ENCODE measurements at places on chromosomes 3 and 15.

DNA sequence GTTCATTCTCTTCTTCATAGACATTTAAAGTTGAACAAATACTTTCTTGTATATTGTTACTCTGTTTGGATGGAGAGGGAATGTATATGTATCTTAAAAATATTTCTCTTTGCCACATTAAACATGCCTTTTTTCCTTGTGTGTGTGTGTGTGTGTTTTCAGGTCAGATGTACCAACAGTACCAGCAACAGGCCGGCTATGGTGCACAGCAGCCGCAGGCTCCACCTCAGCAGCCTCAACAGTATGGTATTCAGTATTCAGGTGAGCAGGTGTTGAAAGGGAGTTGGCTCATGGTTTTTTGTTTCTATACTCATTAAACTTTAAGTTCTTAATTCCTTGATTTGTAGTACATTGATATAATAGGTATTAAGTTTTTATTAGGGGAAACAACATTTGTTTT is 35.4 kb downstream of the TFG start:
- no peaks in the 10 kb centered on the region for H3K27me3 ChIP-seq
- DNase-seq = no peak
- H3K4me3 ChIP-seq = no peak overlapping the region
- no peak overlapping the region for H3K27ac ChIP-seq
- H3K36me3 ChIP-seq = peaks cover 33% of the 10 kb centered on the region
- H3K4me1 ChIP-seq = no peaks in the 10 kb centered on the region

DNA sequence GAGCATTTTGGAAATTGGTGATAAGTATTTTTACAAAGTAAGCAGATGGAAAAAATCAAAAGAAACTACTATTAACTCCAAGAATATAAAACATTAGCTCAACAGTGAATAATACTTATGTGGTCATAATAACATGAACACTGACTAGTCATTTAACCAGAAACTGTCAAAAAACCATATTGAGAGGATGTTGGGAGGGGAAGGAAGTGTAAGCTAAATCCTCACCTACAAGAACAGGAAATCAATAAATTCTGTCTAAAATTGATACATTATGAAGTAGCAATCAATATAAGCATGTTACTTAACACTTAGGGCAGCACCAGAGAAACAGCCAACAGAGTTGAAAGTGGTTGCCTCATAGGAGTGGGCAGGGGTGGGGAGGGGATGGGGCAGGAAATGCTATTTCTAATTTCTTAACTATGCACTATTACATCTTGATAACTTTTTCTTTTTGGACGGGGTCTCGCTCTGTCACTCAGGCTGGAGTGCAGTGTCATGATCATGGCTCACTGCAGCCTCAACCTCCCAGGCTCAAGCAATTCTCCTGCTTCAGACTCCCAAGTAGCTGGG is 41.7 kb downstream of the CCR3 start:
- H3K4me1 ChIP-seq = peaks cover 11% of the 10 kb centered on the region
- H3K27me3 ChIP-seq = no peaks in the 10 kb centered on the region
- H3K4me3 ChIP-seq = no peak overlapping the region

DNA sequence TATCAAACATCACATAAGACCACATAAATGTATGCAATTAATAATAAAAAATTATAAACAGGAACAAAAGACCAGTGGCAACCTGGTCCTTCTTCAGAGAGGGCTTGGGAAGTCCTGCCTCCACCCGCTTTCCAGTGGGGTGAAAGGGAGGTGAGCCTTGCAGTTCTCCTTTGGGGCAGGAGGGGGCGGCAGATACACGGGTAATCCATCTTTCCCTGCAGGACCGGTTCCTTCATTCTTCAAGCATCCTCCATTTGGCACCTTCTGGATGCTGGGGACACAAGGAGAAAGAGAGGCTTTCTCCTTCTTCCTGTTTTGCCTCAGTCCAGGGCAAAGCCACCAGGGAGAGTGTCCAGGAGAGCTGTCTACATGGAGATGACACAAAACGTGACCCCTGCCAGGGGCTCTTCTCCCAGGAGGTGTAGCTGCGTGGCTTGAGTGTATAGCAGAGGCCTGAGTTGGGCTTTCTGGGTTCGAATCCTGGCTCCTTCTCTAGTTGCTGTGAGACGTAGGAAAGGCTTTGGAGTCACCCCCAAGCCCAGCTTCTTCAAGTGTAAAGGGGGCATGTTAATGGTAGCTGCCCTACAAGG is 23.2 kb downstream of the RPLP1 start:
- no peaks in the 10 kb centered on the region for H3K4me1 ChIP-seq
- peaks cover 5% of the 10 kb centered on the region for H3K36me3 ChIP-seq
- no peak overlapping the region for H3K4me3 ChIP-seq
- peaks cover 20% of the 10 kb centered on the region for H3K27me3 ChIP-seq

GRCh38 chr15:57547243-57547755 is 44.4 kb upstream of the MYZAP start:
- peaks cover 3% of the 10 kb centered on the region for H3K4me1 ChIP-seq
- H3K27me3 ChIP-seq = no peaks in the 10 kb centered on the region
- H3K4me3 ChIP-seq = no peak overlapping the region
- DNase-seq = no peak
- no peaks in the 10 kb centered on the region for H3K36me3 ChIP-seq

GRCh38 chr15:40875991-40876730 is 2.1 kb upstream of the RHOV start:
- peaks cover 48% of the 10 kb centered on the region for H3K4me1 ChIP-seq
- no peaks in the 10 kb centered on the region for H3K36me3 ChIP-seq
- DNase-seq = no peak
- no peak overlapping the region for H3K27ac ChIP-seq

- no peaks in the 10 kb centered on the region for H3K27me3 ChIP-seq
- DNase-seq = peak; percentile 68
- no peak overlapping the region for H3K4me3 ChIP-seq
- H3K27ac ChIP-seq = peak overlapping the region; percentile 97
- peaks cover 72% of the 10 kb centered on the region for H3K4me1 ChIP-seq
Measured at GRCh38 chr15:31262901-31263671, 63.5 kb upstream of the KLF13 start.

DNA sequence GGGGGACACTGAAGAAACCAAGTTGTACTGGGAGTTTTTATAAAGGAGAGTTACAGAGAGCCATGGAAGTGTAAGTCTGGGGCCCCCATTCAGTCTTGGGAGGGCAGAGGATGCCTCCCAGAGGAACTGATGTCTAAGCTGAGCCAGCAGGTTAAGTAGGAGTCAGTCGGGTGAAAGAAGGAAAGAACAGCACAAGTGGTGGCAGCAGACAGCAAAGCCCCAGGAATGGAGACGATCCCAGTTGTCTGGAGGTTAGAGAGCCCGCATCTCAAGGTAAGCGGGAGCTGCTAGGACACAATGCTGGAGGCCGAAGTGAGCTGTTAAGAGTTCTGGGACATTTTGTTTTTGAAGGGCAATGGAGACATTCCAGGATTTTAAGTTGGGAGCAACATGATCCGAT is 88.8 kb downstream of the TAMM41 start:
- no peaks in the 10 kb centered on the region for H3K4me1 ChIP-seq
- peaks cover under 1% of the 10 kb centered on the region for H3K27me3 ChIP-seq
- no peak for DNase-seq

DNA sequence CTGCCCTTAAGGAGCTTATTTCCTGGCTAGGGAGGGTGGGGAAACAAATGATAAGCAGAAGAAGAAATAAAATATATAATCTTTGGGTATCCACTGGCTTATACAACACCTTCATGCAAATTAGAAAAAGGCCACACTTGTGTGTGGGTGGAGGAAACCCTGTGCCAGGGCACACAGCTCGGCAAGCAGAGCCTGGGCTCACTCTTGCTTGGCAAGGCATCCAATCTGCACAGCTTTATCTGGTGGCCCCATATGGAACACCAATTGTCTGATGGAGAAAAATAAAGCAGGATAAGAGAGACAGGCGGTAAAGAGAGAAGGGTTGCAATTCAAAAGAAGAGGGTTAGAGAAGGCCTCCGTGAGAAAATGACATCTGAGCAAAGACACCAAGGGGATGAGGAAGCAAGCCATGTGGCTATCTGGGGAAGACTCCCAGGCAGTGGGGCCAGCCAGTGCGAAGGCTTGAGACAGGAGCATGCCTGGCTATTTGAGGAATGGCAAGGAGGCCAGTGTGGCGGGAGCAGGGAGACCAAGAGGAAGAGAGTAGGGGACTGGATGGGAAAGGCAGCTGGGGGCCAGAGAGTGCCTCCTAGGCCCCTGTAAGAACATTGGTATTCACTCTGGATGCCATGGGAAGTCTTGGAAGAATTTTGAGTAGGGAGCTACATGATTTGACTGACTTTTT is 22.5 kb upstream of the VPS8 start:
- H3K27ac ChIP-seq = no peak overlapping the region
- H3K27me3 ChIP-seq = peaks cover 23% of the 10 kb centered on the region
- no peak for DNase-seq
- peaks cover 15% of the 10 kb centered on the region for H3K4me1 ChIP-seq

DNA sequence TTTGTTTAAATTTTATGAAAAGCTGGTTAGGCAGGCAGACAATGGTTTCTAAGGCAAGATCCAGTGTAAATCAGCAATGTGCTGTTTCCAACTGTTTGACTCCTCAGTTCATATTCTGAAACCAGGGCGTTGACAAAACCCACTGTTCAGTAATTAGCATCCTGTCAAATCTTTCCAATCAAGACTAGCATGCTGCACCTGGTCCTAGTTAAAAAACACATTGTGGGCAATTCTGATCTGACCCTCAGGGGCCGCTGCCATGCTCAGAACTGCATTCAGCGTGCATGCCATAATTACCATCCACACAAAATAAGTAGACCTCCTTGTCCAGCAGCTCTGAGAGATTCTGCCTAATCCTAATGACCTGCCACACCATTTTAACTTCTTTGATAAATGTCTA is 20.9 kb upstream of the RBP1 start:
- H3K27me3 ChIP-seq = no peaks in the 10 kb centered on the region
- H3K36me3 ChIP-seq = no peaks in the 10 kb centered on the region
- no peaks in the 10 kb centered on the region for H3K4me1 ChIP-seq
- H3K27ac ChIP-seq = no peak overlapping the region
- H3K4me3 ChIP-seq = no peak overlapping the region

DNA sequence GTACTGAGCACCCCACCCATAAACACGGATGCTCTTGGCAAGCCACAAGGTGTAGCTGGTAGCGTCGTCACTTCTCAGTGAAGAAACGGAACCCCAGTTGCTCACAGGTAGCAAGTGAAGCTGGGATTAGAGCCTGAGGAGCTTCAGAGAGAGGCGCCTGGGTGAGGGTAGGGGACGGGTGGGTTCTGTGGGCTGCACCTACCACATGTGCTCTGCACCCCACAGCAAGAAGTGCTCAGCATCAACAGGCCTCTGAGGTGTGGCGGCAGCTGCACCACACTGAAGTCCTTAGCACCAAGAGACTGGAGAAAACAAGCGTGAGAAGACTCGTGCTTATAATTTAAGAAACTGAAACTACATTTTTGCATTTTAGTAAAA is 9.8 kb downstream of the MAP6D1 start:
- no peaks in the 10 kb centered on the region for H3K27me3 ChIP-seq
- no peak overlapping the region for H3K27ac ChIP-seq
- no peak overlapping the region for H3K4me3 ChIP-seq
- no peaks in the 10 kb centered on the region for H3K4me1 ChIP-seq
- peaks cover 42% of the 10 kb centered on the region for H3K36me3 ChIP-seq
- no peak for DNase-seq

GRCh38 chr3:176795891-176796290 is 401.4 kb downstream of the TBL1XR1 start:
- DNase-seq = no peak
- H3K27me3 ChIP-seq = no peaks in the 10 kb centered on the region
- H3K4me1 ChIP-seq = no peaks in the 10 kb centered on the region
- H3K27ac ChIP-seq = no peak overlapping the region
- no peaks in the 10 kb centered on the region for H3K36me3 ChIP-seq
- no peak overlapping the region for H3K4me3 ChIP-seq

DNA sequence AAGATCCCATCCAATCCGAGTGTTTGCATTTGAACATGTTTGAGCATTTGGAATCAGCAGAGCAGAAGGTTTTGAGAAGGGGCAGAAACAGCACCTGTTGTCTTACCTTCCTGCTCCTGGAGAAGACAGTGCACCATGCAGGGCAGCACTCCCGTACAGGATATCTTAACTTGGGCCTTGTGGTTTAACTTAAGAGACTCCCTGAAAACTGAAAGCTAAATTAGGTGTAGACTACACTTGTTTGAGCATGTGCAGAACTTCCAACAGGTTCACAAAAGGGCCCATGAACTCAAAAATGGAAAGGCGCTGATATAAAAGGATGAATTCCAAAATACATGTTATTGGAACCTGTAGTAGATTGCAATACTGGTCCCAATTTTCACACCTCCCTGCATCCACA is 175.4 kb upstream of the PRICKLE2 start:
- H3K4me3 ChIP-seq = no peak overlapping the region
- no peak overlapping the region for H3K27ac ChIP-seq
- no peaks in the 10 kb centered on the region for H3K27me3 ChIP-seq
- H3K36me3 ChIP-seq = no peaks in the 10 kb centered on the region
- H3K4me1 ChIP-seq = no peaks in the 10 kb centered on the region
- DNase-seq = no peak

Data from stimulated activated naive B cell treated with anti-CD40 and anti-IgM and Interleukin-4, amounts not matched to agents 10 μg/mL and 1 μg/mL and 100 μg/mL, for 72 hours (primary cell).